HTR-8/SVneo (cell line): ENCODE measurements at places on chromosomes 6 and 20.

- DNase-seq: no peak
These were observed 436.2 kb downstream of the CBLN4 start for GRCh38 chr20:55569084-55569483.

- DNase-seq: no peak
These were observed 134.8 kb upstream of the OGFRL1 start for GRCh38 chr6:71153755-71154325.

GRCh38 chr6:155174576-155175211, 89.1 kb upstream of the CLDN20 start:
- peak; percentile 75 for DNase-seq

DNA sequence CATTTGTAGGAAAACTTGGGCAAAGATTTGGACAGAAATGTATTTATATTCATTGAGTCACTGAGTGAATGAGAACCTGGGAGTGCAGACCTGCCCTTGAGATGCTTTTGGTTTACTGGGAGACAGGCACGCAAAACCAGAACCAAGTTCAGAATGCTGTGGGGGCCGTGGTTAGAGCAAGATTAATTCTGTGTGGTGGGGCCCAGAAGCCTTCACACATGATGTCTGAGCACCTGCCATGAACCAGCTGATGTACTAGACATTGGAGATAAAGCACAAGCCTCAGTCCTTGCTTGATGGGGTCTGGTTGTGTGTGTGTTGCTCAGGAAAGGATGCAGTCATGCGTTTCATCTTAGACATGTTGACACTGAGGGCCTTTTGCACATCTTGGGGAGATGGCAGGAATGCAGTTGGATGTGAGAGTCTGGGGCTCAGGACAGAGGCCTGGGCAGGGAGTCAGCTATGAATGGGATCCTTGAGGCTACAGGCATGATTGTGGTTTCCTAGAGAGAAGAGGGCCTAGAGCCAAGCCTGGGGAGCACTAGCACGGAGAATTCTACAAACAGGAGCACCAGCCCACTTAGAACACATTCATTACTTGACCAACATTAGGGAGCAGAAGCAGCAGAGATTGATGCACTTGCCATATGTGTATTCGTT, 114.3 kb upstream of the TMEM181 start:
- no peak for DNase-seq
